ENCODE measurements at places on chromosomes 3 and 15. TPM values are rescaled to one million over a fixed set of nuclear protein-coding genes. Genes with fewer than 3 reads are reported as not detected.
A peak's percentile ranks its signal among the peaks of the same experiment; 100 is the strongest.

The SLC22A14 gene
- total RNA-seq = not detected

The GOLGA6L4 gene
- total RNA-seq = 0.99 TPM

The TM4SF4 gene
- total RNA-seq = not detected

DNA sequence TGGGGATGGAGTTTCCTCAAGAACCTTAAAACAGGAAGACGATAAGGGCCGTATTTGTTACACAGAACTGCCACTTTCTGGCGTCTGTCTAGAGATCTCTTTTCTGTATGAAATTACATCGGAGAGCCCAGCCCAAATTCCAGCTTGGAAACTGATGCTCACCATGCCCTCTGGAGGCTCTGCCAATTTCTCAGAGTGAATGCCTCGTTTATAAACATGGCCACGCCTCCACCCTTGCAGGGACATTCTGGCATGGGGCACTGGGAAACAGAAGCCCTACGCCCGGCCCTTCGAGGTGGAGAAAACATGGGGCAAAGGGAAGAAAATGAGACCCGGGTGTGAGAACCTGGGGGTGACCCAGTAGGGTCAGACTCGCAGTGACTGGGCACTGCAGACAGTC lies 53.4 kb upstream of the SEC13 start:
- H3K27me3 ChIP-seq = peaks cover 13% of the 10 kb centered on the region
- H3K27ac ChIP-seq = no peak overlapping the region
- no peak overlapping the region for H3K4me3 ChIP-seq
- DNase-seq = no peak
- H3K4me1 ChIP-seq = no peaks in the 10 kb centered on the region

DNA sequence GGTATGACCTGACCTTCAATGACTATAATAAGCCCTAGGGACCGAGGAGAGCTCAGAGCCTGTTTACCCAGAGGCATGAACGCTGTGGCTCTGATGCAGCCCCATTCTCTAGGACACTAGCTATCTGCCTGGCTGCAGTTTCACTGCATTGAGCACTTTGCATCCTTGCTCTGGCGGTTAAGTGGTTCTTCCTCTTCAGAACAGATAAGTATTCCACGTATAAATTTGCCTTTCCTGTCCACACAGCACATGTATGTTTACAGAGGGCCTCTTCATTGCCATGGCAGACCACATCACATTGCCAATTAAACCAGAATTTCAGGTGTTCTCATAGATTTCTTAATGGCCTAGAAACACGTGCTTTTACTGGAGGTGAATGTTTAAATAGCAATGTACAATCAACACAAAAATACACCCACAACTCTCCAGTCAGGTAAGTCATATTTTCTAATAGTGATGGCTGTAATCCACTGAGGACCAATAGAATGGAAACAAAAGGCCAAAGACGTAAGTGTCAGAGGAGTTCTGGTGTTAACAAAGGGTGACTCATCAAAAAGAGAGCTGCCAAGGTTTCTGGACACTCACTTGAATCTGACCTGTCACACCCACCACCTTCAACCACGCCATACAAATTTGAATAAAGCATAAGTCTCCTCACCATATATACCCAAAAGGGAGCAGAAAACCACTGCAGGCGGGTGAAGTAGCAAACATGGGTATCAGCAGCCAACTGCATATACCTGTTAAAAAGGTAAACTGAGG lies 553.4 kb downstream of the OCA2 start:
- no peak overlapping the region for H3K27ac ChIP-seq
- H3K36me3 ChIP-seq = peaks cover 1% of the 10 kb centered on the region
- H3K4me3 ChIP-seq = no peak overlapping the region
- DNase-seq = no peak
- no peaks in the 10 kb centered on the region for H3K4me1 ChIP-seq
- H3K27me3 ChIP-seq = no peaks in the 10 kb centered on the region

- no peaks in the 10 kb centered on the region for H3K4me1 ChIP-seq
- H3K36me3 ChIP-seq = no peaks in the 10 kb centered on the region
- DNase-seq = no peak
- H3K27me3 ChIP-seq = peaks cover 9% of the 10 kb centered on the region
- no peak overlapping the region for H3K4me3 ChIP-seq
These were observed 61.2 kb upstream of the CTNNB1 start for GRCh38 chr3:41138146-41138545.

DNA sequence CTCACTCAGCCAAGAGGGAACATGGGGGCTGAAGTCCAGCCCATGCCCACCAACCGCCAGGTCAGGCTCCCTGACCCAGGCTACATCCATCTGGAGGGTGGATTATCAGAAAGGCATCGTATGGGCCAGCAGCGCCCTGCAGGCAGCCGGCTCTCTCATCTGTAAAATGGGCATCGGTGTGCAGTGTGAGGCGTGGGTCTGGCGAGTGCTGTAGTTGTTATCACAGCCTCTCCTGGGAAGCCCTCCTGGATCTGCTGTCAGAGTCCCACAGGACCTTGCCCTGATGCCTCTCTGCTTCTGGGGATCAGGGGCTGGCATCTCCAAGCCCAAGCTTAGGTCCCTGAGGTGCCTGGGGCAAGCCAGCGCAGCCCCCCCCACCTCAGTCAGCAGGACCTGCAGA lies 27.4 kb downstream of the CFAP100 start:
- DNase-seq = no peak
- H3K27ac ChIP-seq = no peak overlapping the region
- H3K4me1 ChIP-seq = no peaks in the 10 kb centered on the region
- no peaks in the 10 kb centered on the region for H3K27me3 ChIP-seq

DNA sequence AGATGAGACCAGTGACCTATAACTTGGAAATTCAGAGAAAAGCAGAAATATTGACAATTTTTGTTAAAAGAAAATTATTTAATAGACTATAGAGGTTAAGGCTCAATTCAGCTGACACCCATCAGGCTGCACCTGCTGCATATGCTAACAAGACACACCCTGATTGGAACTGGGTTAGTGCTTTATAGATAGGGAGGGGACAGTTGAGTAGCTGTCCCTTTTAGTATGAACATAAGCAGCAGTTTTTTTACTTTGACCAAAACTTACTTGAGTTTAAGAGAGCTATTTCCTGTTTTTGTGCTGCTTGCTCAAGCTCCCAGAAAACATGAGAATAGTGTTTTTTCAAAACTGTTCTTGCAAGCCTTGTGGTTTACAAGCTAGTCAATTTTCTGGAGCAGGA lies 292.6 kb downstream of the LRRC3B start:
- no peak overlapping the region for H3K4me3 ChIP-seq
- H3K27ac ChIP-seq = no peak overlapping the region
- H3K36me3 ChIP-seq = no peaks in the 10 kb centered on the region
- H3K4me1 ChIP-seq = no peaks in the 10 kb centered on the region
- no peak for DNase-seq

DNA sequence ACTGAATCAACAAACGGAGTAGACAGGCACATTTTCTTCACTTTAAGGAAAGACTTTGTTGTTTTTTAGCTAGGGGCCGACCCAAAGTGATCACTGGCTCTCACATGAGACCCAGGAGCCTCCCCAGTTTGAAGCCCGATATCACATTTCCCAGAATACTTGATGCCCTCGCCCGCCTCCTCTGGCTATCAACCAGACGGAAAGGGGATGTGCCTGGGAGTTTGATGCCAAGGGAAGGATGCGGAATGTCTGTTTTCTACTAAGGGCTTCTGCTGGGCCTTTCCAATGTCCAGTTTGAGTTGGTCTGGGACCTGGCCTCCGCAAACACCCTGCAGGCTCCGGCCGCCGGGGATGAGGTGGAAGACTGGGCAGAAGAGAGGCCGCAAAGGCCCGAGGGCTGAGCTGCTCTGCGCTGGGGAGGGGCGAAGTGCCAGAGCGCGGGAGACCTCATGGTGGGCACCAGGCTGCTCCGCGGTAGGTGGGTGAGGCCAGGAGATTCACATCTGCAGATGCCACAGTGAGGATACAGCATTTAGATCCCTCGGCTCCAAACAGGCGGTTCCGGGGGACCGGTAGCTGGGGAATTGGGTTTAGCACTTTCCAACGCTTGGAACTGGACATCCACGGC lies 491 bp upstream of the ZNF774 start:
- no peak for DNase-seq
- H3K36me3 ChIP-seq = no peaks in the 10 kb centered on the region
- H3K27me3 ChIP-seq = peaks cover 16% of the 10 kb centered on the region
- peak overlapping the region; percentile 82 for H3K4me3 ChIP-seq
- H3K27ac ChIP-seq = peak overlapping the region; percentile 75

DNA sequence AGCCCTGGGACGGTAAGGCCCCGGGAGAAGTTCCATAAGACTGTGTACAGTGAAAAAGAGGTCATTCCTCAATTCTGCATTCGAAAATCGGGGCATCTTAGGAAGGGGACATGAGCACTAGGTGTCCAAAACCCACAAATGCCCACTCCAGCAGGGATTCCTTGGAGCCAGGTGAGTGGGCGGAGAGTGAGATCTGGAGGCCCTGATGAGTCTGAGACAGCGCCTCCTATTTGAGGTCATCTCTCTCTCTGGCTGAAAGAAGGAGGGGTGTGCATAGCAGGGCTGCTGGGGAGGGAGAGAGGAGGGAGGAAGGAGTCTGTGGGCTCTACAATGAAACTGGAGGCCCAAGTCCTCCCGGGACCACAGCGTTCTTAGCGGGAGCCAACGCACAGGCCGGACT lies 38.1 kb upstream of the LACTB start:
- H3K36me3 ChIP-seq = no peaks in the 10 kb centered on the region
- H3K27ac ChIP-seq = no peak overlapping the region
- no peak overlapping the region for H3K4me3 ChIP-seq
- no peak for DNase-seq
- no peaks in the 10 kb centered on the region for H3K4me1 ChIP-seq

DNA sequence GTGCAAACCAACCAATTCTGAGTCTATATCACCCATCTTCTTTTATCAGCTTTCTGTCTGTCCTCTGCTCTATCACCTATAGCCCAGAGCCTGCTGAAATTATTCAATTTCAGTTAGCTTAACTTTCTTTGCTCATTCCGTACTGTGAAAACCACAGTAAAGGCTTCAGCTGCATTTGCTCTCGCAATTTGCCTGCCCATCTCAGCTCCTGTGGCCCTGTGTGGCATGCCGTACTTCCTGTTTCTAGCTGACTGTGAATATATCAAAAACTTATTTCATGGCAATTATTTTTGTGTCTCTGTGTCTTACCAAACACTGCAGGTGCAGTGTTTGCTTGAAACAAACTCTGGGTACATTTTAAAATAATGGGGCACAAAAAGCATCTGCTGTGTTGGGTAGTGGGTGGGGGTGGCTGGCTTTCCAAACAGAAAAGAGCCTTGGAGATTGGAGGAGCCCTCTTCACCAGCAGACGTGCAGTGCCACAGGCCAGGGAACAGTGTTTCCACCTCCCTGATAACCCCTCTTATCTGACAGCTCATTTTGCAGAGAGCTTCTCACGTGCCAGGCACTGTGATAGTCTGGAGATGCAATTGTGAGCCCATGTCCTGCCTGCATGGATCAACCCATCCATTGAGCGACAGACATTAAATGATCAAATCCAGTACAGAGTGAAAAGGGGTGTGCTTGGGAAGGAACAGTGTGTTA lies 45.2 kb downstream of the GASK1A start:
- peak; percentile 75 for DNase-seq
- peak overlapping the region; percentile 56 for H3K4me3 ChIP-seq
- no peaks in the 10 kb centered on the region for H3K27me3 ChIP-seq
- H3K27ac ChIP-seq = peak overlapping the region; percentile 88
- peaks cover 41% of the 10 kb centered on the region for H3K4me1 ChIP-seq

DNA sequence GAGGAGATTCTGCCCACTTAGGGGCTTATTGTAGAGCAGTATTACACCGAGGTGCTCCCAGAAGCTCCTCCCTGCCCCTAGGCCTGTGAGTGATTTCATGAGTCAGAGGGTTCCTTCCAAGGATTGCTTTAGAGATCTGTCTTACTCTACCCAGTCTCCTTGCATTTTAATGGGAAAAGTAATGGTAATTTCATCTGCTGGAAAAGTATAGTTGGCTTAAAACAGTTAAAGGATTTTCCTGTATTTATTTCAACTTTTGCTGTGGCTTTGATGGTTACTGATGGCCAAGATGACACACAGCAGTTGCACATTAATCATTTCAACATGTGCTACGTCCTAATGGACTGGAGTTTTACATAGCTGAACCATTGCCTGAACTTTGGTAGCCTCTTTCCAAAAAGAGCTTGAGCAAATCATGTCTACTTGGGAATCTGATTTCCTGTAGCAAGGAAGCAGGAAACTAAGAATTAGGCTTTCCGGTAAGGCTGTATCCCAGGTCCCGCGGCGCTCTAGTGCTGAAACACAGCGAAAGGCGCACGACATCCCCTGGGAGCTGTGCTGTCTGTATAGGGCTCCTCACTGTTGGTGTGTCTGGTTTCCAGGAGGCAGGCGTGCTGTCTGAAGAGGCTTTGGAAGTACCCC lies 9.2 kb upstream of the PGPEP1L start:
- peaks cover 32% of the 10 kb centered on the region for H3K27me3 ChIP-seq
- no peaks in the 10 kb centered on the region for H3K36me3 ChIP-seq
- H3K4me1 ChIP-seq = peaks cover 7% of the 10 kb centered on the region
- H3K4me3 ChIP-seq = no peak overlapping the region
- H3K27ac ChIP-seq = no peak overlapping the region

GRCh38 chr3:24145981-24146822 lies 201.1 kb downstream of the NR1D2 start:
- no peak overlapping the region for H3K4me3 ChIP-seq
- no peaks in the 10 kb centered on the region for H3K4me1 ChIP-seq
- no peaks in the 10 kb centered on the region for H3K27me3 ChIP-seq

DNA sequence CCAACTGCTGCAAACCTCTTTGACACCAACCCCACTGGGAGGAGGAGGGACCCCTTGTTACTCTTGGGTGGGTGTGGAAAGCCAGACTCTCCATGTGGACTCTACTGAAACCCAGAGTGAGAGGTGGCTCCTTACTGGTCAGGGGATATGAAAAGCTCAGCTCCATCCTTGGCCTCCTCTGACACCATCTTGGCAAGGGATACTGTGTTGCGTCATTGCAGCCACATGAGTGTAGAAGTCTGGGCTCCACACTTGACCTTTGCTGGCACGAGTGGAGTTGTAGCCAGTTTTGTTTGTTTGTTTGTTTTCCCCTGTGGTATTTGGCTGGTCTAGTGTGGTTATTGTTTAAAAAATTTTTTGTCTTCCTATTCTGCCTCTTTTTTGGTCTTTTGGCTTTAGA lies 289.1 kb downstream of the GAP43 start:
- H3K4me1 ChIP-seq = no peaks in the 10 kb centered on the region
- no peaks in the 10 kb centered on the region for H3K36me3 ChIP-seq
- H3K4me3 ChIP-seq = no peak overlapping the region
- H3K27me3 ChIP-seq = no peaks in the 10 kb centered on the region
- no peak overlapping the region for H3K27ac ChIP-seq

GRCh38 chr15:22951381-22952280 lies 28.5 kb downstream of the CYFIP1 start:
- H3K4me3 ChIP-seq = no peak overlapping the region
- peaks cover 9% of the 10 kb centered on the region for H3K27me3 ChIP-seq
- DNase-seq = no peak
- H3K36me3 ChIP-seq = no peaks in the 10 kb centered on the region
- H3K27ac ChIP-seq = no peak overlapping the region
- peaks cover 14% of the 10 kb centered on the region for H3K4me1 ChIP-seq
